ENCODE measurements at places on chromosomes 2 and 18.

DNA sequence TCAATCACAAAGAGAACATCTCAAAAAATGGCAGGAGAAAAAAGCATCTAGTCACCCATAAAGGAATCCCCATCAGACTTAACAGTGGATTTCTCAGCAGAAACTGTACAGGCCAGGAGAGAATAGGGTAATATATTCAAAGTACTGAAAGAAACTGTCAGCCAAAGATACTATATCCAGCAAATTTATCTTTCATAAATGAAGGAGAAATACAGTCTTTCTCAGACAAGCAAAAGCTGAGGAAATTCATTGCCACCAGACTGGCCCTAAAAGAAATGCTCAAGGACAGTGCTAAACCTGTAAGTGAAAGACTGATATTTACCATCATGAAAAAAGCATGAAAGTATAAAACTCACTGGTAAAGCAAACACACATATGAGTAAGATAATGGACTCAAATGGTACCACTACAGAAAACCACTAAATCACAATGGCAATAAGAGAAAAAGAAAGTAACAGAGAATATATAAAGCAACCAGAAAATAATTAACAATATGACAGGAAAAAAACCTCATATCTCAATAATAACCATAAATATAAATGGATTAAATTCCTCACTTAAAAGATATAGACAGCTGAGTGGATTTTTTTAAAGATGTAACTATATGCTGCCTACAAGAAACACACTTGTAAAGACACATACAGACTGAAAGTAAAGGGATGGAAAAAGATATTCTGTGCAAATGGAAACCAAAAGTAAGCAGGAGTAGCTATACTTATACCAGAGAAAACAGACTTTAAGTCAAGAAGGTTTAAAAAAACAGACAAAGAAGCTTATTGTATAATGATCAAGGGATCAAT lies 83.4 kb upstream of the STK39 start:
- DNase-seq, result no peak

GRCh38 chr18:49738721-49739120 lies 74.6 kb downstream of the ACAA2 start:
- no peak for DNase-seq

DNA sequence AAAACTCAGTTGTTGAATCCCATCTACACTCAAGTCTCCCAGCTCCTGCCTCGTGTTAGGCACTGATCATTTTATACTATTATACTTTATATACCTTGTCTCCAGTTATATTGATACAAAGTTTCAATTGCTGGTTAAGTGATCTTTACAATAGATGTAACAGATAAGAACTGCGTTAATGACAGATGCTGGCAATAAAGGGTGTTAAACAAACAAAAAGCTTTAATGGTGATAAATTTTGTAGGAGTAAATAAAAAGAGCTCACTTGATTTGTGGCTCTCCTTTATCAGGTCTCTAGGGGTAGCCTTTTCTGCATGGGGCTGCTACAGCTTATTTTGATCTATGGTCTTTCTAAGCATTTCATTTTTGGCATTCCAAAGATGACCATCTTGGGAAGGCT lies 106.9 kb upstream of the GAREM1 start:
- no peak for DNase-seq

DNA sequence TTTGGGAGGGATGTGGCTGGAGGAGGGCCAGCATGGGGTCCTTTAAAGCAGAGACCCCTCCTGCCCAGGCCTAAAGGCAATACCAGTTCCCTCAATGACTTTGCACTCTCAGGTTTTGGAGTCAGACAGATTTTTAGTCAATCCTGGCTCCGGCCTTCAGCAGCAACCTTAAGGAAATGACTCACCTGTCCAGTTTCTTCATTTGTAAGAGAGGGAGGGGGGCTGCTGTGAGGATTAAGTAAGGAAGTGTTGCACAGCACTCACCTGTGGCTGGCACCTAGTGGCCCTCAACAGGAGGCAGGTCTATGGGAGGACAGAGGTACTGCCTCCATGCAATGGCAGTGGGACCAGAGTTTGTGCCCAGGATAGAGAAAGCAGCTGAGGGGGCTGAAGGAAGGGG lies 13.7 kb downstream of the CNGA3 start:
- no peak for DNase-seq

- no peak for DNase-seq
Measured at GRCh38 chr2:215635788-215636139, 199.9 kb upstream of the FN1 start.

GRCh38 chr2:203534621-203535077 lies 452 bp downstream of the RAPH1 start:
- peak; percentile 20 for DNase-seq

DNA sequence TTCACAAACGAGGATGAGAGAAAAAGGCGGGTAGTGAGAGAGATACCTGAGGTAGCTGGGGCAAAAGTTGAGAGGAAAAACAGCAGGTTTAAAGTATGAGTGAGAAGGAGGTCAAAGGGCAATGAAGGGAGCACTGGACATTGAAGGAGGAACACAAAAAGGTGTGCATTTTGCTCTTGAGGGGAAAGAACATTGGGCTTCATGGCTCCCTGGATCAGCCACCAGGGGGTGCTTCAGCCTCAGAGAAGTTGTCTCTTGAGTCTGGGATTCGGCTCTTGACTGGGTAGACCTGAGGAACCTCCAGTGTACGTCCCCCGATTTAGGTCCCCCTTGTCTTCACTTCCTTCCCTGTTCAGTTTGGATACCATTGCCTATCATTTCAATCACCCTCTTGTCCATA lies 128.5 kb downstream of the RAPGEF4 start:
- no peak for DNase-seq

- DNase-seq, result no peak
Measured at GRCh38 chr2:160568856-160569255, 75.2 kb upstream of the RBMS1 start.

DNA sequence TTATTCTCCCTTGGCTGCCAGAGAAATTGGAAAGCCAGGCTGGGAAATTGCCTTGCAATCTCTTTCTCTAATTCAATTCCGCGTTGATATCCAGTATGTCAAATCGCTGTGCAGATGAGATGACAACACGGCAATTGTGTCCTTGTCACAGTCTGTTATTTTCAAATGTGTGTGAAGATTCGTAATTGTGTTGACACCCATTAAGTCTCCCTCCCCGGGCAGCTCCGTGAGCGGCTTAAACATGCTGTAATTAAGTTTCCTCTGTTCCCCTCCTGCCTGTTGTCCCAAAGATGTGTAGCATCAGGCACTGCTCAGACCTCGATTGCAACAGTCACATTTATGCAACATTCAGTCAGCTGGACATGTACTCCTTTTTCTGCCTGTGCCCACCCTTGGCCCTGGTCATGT lies 209.5 kb downstream of the LPIN1 start:
- no peak for DNase-seq

- DNase-seq, result no peak
Measured at GRCh38 chr2:72994991-72995380, 76.5 kb downstream of the SFXN5 start.

DNA sequence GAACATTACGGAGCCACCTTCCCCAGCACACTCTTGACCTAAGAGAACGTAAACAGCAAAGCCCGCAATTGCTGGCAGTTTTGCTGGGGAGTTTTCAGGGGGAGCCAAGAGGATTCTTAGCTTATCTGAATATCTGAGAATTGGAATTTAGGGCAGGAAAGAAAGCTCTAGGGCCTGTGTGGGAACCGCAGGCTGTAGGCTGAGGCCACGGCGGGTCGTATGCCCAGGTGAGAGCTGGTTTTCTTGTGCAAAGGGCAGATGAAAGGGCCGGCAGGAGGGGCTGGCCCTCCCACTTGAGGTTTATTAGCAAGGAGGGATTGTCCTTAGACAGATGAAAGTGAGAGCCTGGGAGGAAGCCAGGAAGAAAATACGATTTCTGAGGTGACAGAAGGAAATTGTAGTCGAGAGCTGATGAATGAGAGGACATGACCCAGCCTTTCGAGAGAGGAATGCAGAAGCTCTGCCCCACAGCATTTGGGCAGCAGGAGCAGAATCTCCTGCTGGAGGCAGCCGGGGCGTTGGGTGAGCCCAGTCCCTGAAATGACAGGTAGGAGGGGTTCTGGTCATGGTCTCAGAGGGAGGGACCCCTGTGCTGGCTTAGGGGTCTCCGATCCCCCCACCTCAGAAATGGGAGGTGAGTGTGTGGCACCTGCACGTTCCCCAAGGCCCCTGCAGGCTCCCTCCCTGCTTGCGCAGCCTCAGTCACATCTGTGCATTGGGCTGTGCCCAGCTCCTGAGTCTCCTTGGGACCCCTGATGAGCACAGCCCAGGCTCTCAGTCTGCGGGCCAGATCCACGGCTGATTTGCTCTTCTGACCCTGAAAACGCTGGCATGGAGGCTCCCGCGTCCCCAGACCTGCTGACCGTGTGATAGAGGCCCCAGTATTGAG lies 61.1 kb downstream of the CABLES1 start:
- no peak for DNase-seq

GRCh38 chr2:207662203-207662602 lies 37.0 kb upstream of the METTL21A start:
- DNase-seq, result peak; percentile 81

DNA sequence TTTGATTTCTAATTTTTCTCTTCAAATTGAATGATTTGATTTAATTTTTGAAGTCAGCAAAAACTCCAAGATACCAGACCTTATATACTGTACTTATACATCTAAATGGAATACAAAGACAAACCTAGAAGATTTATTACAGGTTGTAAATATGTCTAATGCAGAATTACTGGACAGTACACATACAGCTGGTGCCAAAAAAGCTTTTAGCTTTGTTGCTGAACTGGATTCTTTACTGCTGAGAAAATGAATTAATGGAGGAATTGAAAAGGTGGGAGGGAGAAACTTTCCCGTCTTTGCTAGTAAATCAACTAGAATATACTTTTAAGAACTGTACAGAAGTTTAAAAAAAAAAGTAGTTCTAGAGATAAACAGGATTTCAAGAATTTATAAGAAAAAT lies 17.5 kb downstream of the C1D start:
- DNase-seq, result no peak

DNA sequence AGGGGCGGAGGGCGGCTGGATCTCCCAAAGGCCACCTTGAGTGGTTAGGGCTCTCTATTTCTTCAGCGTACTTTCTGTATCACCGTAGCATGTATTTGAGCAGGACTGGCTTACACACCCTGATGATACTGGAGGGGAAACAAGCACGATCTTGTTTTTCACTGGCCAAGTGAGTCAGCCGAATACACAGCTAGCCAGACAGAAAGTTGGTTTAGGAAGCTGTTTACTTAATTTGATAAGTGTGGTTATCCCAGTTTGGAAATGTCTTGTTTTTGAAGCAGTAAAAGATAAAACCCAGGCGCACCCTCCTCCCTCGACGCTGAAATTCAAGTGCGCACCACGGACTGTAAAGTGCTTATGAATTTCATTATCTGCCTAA lies 582 bp downstream of the RIOK3 start:
- no peak for DNase-seq

DNA sequence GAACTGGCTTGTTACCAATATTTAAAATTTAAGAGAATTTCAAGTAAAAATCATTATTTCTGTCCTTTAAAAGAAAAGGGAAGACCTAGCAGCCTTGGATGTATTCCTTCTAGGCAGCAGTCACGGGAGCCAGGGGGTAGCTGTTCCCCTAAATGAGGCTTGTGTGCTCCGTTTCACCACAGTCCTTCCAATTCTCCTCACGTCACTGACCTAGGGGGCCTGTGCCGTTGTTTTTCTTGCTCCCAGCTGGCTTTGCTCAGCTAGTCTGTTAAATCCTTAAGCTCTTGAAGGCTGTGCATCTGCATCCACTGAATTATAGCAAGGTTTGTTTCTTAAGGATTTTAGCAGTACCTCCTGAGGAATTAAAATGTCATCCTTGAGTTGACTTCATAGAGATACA lies 9.9 kb downstream of the KLHL23 start:
- DNase-seq, result no peak

DNA sequence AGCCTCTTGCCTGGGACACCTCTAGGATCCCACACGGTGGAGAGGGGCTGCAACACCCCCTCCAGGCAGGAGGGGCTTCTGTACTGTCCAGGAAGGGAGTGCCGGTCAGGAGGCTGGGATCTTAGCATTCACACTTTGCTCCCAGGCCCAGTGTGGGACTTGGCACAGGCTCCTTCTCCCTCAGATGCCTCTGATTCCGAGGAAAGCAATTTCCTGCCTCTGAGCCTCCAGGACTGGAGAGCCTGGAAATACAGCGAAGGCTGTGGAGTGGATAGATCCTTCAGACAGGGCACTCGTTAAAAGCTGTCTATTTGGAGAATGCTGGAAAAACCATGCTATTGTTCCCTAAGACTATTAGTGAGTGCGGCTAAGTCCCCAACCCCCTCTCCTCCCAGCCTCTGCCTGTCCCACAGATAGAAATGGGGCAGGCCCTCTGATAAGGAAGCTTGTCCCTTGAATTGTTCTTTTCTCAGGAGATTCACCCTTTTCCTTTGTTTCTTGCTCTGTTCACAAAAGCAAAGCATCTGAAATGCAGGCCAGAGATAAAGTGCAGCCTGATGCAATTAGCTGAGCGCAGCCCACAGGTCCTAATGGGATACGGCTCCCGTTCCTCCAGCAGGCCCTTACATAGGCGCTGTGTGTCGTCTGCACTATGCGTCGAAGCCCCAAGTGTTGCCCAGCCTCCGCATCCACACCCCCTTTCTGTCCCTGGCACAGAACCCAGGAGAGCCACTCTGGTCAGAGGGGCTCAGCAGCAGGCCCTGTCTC lies 252.2 kb downstream of the KLHL29 start:
- no peak for DNase-seq

DNA sequence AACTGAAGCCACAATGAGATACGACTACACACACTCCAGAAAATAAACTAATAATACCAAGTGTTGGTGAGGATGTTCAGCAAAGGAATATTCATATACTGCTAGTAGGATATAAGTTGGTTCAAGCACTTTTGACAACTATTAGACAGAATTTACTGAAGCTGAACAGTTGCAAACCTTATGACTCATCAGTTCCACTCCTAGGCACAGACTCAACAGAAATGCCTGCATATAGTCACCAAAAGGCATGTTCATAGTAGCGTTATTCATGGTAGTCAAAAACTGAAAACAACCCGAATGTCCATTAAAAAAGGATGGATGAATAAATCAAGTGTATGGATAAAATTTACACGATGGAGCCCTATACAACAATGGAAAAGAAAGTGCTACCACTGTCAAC lies 232.0 kb downstream of the ANAPC1 start:
- no peak for DNase-seq

- no peak for DNase-seq
Measured at GRCh38 chr18:62760403-62760734, 45.0 kb downstream of the PHLPP1 start.

GRCh38 chr18:10239991-10240634 lies 214.3 kb upstream of the APCDD1 start:
- DNase-seq, result no peak

DNA sequence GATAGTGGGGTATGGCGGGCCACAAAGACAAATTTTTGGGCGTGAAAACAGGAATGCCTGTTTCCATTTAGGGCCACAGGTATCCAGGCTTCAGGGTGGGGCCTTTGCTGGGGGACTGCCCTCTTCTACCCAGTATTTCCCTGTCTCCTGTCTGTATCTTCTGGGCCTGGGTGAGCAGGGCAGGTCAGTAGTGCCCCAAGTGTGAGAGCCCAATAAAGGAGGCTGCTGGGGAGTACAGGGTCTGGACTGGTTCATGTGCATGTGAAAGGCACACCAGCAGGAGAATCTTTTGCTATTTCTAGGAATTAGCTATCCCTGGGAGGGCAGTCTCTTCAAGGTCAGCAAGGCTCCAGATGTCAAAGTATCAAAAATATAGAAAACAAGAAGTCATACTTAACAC lies 71.5 kb downstream of the MEX3C start:
- DNase-seq, result no peak
